ELR (cell line): ENCODE measurements at places on chromosomes 7 and 10.

GRCh38 chr10:128312250-128312649, 186.0 kb upstream of the MKI67 start:
- no peak for DNase-seq

- DNase-seq, result no peak
These were observed 22.6 kb downstream of the SEPTIN7 start for GRCh38 chr7:35823440-35823839.

DNA sequence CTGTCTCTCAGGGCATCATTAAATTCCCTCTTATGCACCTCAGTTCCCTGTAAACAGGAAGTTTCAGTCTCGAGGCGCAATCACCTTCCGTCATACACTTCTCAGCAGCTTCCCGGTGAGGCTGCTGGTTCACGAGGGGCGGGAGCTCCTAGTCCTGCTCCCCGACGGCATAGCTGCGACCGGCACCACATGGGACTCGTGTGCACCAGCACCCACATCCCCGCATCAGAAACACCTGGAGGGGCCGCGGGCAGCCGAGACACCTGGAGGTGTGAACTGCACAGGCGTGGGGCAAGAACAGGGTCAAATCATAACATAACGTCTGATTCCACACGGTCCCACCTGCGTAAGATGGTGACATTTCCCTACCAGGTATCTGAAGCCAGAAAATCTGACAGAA, 52.7 kb downstream of the DIP2C start:
- DNase-seq, result no peak

DNA sequence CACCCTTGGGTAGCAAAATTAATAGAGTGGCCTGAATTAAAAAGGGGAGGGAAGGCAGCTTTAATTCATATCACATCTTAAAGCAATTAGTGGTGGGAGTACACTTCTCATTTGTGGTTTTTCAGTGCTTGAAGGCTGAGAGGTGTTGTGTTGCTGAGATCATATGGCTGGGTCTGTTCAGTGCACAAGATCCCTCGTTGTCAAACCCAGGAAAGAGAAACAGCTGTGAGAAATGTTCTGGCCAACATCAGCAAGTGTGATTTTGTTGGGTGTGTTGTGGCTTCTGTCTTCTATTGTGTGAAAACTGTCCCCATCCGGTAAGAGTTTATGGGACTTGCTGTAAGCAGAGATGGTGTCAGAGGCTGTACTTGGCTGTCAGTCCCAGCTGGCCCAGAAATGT, 197.9 kb upstream of the BMPER start:
- DNase-seq, result no peak

GRCh38 chr10:119688033-119688508, 36.9 kb downstream of the BAG3 start:
- no peak for DNase-seq

GRCh38 chr10:129883029-129883428, 81.0 kb downstream of the EBF3 start:
- DNase-seq, result no peak

- no peak for DNase-seq
These were observed 258.4 kb upstream of the NPVF start for GRCh38 chr7:25486656-25487055.

DNA sequence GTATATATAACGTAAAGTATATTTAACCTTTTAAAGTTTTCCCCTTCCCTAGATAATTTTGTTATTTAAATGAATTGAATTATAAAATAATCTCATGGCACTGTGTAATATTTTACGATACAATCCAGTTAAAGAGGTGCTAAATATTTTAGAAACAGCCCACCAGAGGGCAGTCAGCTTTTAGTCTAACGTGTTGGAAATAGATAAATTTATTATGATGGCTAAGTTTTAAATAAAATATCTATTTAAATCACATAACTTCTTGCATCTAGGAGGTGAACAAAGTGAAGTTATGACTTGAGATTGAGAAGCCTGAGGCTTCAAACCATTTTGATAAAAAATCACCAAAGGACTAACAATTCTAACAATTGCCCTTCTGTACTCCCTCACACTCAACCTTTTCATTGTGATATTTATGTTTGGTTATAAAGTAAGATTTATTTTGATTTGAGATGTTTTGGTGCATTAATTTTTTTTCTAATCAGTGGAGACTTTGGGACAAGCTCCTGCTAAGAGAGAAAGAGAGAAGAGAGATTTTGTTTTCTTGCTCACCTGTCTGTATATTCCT, 171.5 kb upstream of the SP4 start:
- peak; percentile 61 for DNase-seq
